ENCODE measurements at places on chromosomes 13 and 19. TPM values are rescaled to one million over a fixed set of nuclear protein-coding genes. Genes with fewer than 3 reads are reported as not detected.

The PRX gene
- total RNA-seq, result 1.2 TPM

The SYNE4 gene
- not detected for total RNA-seq

The FAM124A gene
- total RNA-seq, result 3.4 TPM

The FGF9 gene
- total RNA-seq, result not detected

The CEBPA gene
- 0.22 TPM for total RNA-seq

The ZNF296 gene
- total RNA-seq, result under 0.01 TPM

The PALM gene
- 36.9 TPM for total RNA-seq

The NLRP5 gene
- total RNA-seq, result not detected

The MAG gene
- not detected for total RNA-seq

The SCGB2B2 gene
- total RNA-seq, result not detected

The ZNF541 gene
- 0.20 TPM for total RNA-seq

The PRR20A gene
- not detected for total RNA-seq
